ENCODE measurements at places on chromosomes 16 and 17.

DNA sequence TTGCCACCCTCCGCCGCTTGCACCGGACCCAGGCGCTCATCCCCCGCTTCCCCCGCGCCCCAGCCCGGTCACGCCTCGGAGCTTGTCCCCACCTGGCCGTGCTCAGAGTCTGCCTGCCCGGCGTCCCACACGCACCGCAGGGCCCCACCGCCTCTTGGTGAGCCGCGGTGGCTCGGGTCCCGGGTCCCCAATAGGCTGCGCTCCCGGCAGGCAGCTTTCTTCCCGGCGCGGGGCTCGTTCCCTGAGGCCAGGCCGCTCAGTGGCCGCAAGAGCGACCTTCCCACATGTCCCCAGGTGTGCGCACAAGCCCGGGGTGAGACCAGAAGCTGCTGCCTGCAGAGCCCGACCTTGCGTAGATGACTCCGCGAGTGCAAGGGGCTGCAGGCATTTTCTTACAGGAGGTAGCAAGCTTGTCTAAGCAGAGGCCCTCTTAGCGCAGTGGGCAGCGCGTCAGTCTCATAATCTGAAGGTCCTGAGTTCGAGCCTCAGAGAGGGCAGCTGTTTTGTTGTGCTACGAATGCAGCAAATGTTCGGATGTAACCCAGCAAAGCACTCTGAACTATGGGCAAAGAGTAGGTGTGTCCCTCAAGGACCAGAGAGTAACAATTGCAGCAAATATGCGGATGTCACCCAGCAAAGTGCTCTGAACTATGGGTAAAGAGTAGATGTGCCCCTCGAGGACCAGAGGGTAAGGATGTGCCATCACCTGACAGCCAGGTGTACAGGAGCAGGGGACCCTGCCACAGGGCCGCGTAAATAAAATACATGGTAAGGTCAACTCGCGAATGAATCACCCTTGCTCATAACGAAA, 15.6 kb downstream of the TLE7 start:
- H3K27ac ChIP-seq = no peak overlapping the region
- H3K4me3 ChIP-seq = peak overlapping the region; percentile 26
- DNase-seq = peak; percentile 80
- H3K27me3 ChIP-seq = peaks cover 70% of the 10 kb centered on the region

DNA sequence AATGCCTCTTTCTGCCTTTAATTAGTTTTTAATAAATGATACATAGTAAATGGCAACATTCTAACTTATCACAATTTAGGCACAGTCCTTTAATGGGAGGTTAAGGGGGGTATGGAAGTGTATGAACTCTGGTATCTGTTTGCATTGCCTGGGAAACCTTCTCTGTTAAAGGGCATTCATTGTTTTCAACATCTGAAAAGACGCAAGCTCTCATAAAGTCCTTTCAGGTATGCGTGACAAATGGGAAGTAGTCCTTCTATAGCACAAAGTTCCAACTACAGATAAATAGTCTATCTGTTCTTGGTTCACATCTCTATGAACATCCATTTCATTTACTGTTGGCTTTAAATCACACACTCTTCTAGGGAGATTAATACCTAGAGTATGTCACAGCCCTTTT, 298.0 kb upstream of the PMFBP1 start:
- no peaks in the 10 kb centered on the region for H3K36me3 ChIP-seq
- no peaks in the 10 kb centered on the region for H3K4me1 ChIP-seq
- DNase-seq = no peak

DNA sequence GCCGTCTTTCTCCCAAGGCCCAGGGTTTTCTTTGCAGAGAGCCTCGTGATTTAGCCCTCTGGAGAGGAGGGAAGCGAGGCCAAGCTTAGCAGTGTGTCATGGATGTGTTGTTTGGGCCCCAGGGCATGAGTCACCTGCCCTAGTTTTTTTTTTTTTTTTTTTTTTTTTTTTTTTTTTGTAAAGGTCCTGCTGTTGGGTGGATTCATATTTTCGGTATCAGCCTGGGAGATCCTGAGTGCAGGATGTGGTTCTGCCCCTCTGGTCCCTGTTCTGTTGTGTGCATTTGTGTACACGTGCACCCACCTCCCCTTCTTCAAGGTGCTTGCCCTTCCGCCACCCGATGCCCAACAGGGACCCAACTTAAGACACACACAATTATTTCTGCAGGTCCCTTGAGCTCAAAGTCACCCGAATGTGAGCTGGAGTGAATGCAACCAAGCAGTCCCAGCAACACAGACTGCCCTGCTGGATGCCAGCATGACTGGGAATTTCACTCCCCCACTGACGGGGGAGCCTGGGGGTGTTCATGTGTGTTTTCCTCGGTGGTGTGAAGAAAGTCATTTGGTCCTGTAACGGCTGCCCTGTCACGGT, 265.8 kb upstream of the TNRC6C start:
- H3K27me3 ChIP-seq = peaks cover 10% of the 10 kb centered on the region
- peaks cover 18% of the 10 kb centered on the region for H3K4me1 ChIP-seq
- no peaks in the 10 kb centered on the region for H3K36me3 ChIP-seq
- no peak overlapping the region for H3K4me3 ChIP-seq

- no peaks in the 10 kb centered on the region for H3K27me3 ChIP-seq
- no peaks in the 10 kb centered on the region for H3K36me3 ChIP-seq
- no peak overlapping the region for H3K4me3 ChIP-seq
- DNase-seq = peak; percentile 30
- no peak overlapping the region for H3K27ac ChIP-seq
These were observed 3.3 kb upstream of the COG1 start for GRCh38 chr17:73189417-73190099.

DNA sequence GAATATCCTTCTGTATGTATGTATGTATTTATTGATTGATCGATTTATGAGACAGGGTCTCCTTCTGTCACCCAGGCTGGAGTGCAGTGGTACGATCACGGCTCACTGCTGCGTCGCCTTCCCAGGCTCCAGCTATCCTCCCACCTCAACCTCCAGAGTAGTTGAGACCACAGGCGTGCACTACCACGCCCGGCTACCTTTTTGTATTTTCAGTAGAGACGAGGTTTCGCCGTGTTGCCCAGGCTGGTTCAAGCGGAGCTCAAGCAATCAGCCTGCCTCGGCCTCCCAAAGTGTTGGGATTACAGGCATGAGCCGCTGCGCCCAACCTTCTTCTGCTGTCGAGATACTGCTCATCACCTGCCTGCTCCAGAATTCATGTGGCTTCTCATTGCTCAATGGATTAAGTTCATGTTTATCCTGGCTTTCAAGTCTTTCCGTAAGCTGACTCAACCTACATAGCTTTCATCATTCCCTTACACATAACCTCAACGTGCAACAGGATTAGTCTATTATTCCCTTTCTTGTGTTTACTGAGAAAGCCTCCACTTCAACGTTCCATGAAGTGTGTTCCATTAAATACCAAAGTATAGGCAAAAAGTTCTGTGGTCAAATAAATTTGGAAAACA, 13.6 kb downstream of the TAC4 start:
- peaks cover 16% of the 10 kb centered on the region for H3K36me3 ChIP-seq
- H3K4me3 ChIP-seq = no peak overlapping the region
- DNase-seq = no peak
- H3K27me3 ChIP-seq = no peaks in the 10 kb centered on the region
- H3K4me1 ChIP-seq = peaks cover 42% of the 10 kb centered on the region

DNA sequence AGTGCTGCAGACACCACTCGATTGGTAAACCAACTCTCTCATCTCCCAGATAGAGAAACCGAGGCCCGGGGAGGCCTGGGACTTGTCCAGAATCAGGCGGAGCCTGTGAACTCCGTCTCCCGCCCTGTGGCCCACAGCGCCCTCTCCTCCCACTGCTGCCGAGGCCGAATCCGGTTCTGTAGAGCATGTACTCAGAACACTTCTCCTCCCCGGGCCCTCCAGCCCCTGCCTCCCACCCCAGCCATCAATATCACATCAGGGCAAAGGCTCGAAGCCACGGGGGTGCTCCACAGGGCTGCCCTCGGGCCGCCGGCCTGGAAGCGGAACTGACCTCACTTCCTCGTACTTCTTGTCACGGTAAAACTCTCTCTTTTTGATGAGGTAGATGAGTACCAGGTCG, 13.0 kb downstream of the EMC6 start:
- H3K36me3 ChIP-seq = no peaks in the 10 kb centered on the region
- DNase-seq = no peak
- H3K27ac ChIP-seq = no peak overlapping the region
- no peaks in the 10 kb centered on the region for H3K4me1 ChIP-seq
- no peak overlapping the region for H3K4me3 ChIP-seq

- DNase-seq = no peak
- no peaks in the 10 kb centered on the region for H3K4me1 ChIP-seq
- H3K4me3 ChIP-seq = no peak overlapping the region
- no peaks in the 10 kb centered on the region for H3K36me3 ChIP-seq
- no peaks in the 10 kb centered on the region for H3K27me3 ChIP-seq
- no peak overlapping the region for H3K27ac ChIP-seq
These were observed 97.3 kb upstream of the CHMP6 start for GRCh38 chr17:80894439-80894721.

DNA sequence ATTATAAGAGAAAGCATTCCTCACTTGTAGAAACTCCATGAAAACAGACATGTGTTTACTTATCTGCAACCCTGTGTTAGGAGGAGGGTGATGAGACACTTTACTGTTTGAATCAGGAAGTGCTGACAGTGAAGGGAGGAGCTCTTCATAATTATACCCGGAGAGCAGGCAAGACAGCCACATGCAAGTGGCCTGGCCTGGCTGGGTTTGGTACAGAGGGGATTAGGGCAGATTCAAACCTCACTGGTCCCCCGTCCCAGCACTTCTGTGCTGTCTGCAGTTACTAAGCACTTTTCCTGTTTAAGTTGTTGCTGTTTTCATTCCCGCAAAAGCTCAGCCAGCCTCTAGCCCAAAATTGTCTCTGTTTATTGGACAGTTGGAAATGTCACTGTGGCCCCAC, 78.5 kb downstream of the WWOX start:
- H3K4me1 ChIP-seq = peaks cover 8% of the 10 kb centered on the region
- no peak overlapping the region for H3K27ac ChIP-seq
- H3K36me3 ChIP-seq = no peaks in the 10 kb centered on the region
- no peak overlapping the region for H3K4me3 ChIP-seq
- DNase-seq = peak; percentile 60

GRCh38 chr16:55277536-55277935, 46.5 kb upstream of the IRX6 start:
- H3K36me3 ChIP-seq = no peaks in the 10 kb centered on the region
- no peaks in the 10 kb centered on the region for H3K4me1 ChIP-seq
- no peak for DNase-seq
- H3K27me3 ChIP-seq = peaks cover 10% of the 10 kb centered on the region
- no peak overlapping the region for H3K27ac ChIP-seq
- H3K4me3 ChIP-seq = no peak overlapping the region

GRCh38 chr17:39641883-39642282, 4.9 kb downstream of the STARD3 start:
- no peak for DNase-seq
- no peak overlapping the region for H3K4me3 ChIP-seq
- H3K27ac ChIP-seq = no peak overlapping the region
- H3K36me3 ChIP-seq = no peaks in the 10 kb centered on the region

- no peak overlapping the region for H3K27ac ChIP-seq
- no peaks in the 10 kb centered on the region for H3K4me1 ChIP-seq
- DNase-seq = no peak
- H3K36me3 ChIP-seq = no peaks in the 10 kb centered on the region
- H3K27me3 ChIP-seq = no peaks in the 10 kb centered on the region
These were observed 44.4 kb downstream of the HAPSTR1 start for GRCh38 chr16:9135797-9136196.

DNA sequence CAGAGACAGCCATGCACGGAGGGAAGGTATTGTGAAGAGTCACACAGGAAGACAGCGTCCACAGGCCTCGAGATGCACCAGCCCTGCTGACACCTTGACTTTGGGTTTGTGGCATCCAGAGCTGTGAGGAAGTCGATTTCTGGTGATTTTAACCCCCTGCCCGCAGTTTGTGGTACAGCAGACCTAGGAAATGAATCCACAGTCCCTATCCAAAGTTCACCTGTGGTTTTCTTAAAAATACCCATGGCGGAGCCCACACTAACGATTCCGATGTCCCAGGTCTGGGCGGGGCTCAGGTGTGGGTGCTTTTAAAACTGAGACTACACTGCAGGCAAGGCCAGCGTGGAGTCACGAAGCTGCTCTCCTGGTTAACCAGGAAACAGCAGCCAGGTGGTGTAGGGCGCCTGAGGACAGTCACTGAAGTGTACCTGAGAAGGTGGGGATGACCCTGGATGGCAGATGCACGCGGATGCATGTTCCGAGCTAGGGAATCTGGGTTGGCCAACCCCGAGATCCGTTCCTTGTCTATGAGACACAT, 14.4 kb upstream of the MEAK7 start:
- no peaks in the 10 kb centered on the region for H3K4me1 ChIP-seq
- H3K36me3 ChIP-seq = no peaks in the 10 kb centered on the region
- DNase-seq = no peak
- no peak overlapping the region for H3K4me3 ChIP-seq

GRCh38 chr17:70955441-70955840, 786.1 kb downstream of the KCNJ2 start:
- H3K27me3 ChIP-seq = no peaks in the 10 kb centered on the region
- no peaks in the 10 kb centered on the region for H3K4me1 ChIP-seq
- DNase-seq = no peak
- no peak overlapping the region for H3K27ac ChIP-seq

GRCh38 chr17:29576214-29577000, 7.9 kb downstream of the TP53I13 start:
- peaks cover 16% of the 10 kb centered on the region for H3K4me1 ChIP-seq
- no peaks in the 10 kb centered on the region for H3K27me3 ChIP-seq
- peaks cover 79% of the 10 kb centered on the region for H3K36me3 ChIP-seq

DNA sequence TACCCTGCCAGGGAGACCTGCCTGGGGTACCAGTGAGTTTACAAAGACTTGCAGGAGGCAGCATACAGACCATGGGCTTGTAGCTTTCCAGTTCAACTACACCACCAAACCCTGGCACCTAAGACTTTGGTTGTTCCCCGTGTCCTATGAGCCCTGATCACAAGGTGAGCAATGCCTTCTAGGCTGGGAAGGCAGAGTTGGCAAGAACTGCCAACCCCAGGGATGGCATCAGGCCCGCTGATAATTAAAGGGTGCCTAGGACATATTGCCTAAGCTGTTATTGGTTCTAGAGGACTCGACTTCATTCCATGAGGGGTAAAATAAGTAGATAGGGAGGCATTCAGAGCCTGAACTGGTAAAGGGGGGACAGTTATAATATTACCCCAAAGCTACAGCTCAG, 41.3 kb downstream of the CDH13 start:
- no peaks in the 10 kb centered on the region for H3K36me3 ChIP-seq
- peaks cover 27% of the 10 kb centered on the region for H3K27me3 ChIP-seq
- H3K4me1 ChIP-seq = no peaks in the 10 kb centered on the region
- H3K27ac ChIP-seq = no peak overlapping the region
- no peak overlapping the region for H3K4me3 ChIP-seq

- peak; percentile 78 for DNase-seq
- H3K4me1 ChIP-seq = peaks cover 8% of the 10 kb centered on the region
- H3K27me3 ChIP-seq = no peaks in the 10 kb centered on the region
- H3K36me3 ChIP-seq = no peaks in the 10 kb centered on the region
- no peak overlapping the region for H3K27ac ChIP-seq
These were observed 4.1 kb upstream of the C1QTNF1 start for GRCh38 chr17:79019632-79020584.

- peaks cover 7% of the 10 kb centered on the region for H3K4me1 ChIP-seq
- no peak overlapping the region for H3K4me3 ChIP-seq
- no peak for DNase-seq
- no peak overlapping the region for H3K27ac ChIP-seq
These were observed 2.8 kb upstream of the IL21R start for GRCh38 chr16:27398894-27399853.

Measured in A673 (cell line).